Stimulated activated CD4-positive, alpha-beta T cell treated with anti-CD3 and anti-CD28 coated beads, TNF-alpha, amount 100 ng/mL, for 1 hour (primary cell): ENCODE measurements at places on chromosomes 7 and 10.

DNA sequence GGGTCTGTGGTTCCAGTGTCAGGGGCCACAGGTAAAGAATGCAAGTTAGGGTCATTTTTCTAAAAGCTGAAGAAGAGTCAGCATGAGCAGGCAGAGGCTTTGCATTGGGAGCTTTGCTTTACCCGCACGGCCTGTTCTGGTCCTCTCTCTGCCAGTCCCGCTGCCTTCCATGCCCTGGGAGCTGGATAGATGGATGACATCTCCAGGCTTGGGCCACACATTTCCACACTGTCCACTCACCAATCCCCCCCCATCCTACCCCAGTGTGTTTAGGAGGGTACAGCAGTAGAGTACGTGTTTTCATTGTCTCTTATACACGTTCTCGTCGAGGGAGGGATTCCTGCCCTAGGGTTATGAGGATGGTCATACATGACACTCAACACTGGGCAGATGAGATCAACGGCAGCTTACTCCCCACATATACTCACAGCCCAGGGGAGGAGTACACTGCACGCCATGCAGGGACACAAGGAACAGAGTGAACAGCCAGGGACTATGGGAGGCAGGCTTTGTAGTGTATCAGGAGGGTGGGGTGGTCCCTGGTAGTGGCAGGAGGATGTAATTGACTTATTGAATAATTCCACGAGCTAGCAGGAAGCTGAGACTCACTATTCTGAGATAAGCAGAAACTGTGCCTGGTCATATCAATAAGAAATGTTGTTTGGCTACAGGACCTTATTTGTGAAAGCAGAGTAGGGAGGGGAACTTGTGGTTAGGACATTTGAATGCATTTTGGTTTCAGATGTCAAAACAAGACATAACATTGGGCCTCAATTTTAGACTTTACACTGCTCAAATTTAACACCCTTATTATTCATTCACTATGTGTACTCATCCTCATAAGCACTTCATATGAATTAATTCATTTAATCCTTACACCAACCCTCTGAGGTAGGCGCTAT is 36.6 kb downstream of the PLPP4 start:
- DNase-seq = no peak

GRCh38 chr10:43057231-43057711 is 19.6 kb upstream of the RET start:
- DNase-seq = no peak

GRCh38 chr7:105841866-105842265 is 34.5 kb downstream of the ATXN7L1 start:
- DNase-seq = no peak

- no peak for DNase-seq
Observed at GRCh38 chr10:116567335-116567734, 21.6 kb downstream of the PNLIP start.

DNA sequence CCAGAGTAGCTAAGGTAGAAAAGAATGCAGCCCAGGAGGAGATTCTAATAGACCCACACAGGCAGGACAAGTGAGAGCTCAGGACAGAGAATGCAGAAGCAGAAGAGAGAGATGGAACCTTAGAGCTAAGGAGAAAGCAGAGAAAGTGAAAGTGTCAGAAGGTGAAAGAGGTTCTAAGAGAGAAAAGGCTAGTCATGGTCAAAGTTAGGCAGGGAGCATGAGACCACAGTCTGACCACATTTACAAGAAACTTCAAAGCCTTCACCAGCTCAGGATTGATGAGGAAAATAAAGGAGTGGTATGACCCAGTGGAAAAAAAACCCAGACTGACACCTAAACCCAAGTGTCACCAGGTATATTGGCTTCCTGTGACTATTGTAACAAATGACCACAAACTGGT is 131.8 kb upstream of the WDR11 start:
- DNase-seq = no peak

GRCh38 chr10:61411706-61412105 is 41.5 kb downstream of the TMEM26 start:
- DNase-seq = no peak

- no peak for DNase-seq
Observed at GRCh38 chr10:125840955-125841354, 17.6 kb downstream of the BCCIP start.

- no peak for DNase-seq
Observed at GRCh38 chr10:114928818-114929217, 9.2 kb upstream of the TRUB1 start.

DNA sequence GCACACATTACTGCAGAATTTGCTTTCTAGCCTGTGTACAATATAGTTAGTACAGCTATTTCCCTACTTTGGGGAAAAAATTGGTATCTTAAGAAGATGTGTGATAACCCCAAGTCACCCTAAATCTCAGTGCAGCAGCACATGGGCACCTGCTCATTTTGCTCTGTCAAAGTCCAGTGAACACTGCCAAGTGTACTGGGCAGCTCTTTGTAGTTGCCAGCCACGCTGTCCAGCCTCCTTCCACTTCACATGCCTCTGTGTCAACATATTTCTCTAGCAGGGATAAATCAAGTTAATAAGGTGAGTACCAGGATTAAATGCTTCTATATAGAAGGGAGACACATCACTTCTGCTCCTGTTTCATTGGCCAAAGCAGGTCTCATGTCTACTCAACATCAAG is 87.1 kb upstream of the CDC14C start:
- no peak for DNase-seq

GRCh38 chr7:143279186-143280098 is 5.3 kb upstream of the TMEM139 start:
- DNase-seq = no peak

DNA sequence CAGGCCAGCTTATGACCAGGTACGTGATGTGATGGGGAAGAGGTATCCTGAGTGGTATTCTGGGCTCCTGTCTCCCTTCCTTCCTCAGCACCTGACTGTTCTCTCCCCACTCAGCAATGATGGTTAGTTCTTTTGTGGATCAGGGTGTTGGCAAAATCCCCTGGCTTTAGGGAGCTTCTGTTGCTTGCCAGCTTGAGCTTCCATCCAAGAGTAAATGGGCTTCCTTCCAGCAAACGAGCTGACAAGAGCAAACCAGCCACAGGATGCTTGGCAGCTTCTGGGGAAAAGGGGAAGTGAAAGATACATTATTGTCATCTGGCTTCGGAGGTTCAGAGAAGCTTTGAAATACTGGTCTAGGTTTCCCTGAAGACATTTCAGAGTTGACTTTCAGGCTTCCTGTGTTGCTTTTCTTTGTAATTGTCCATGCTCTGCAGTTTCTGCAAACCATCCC is 5.2 kb downstream of the DUSP5 start:
- DNase-seq = no peak

DNA sequence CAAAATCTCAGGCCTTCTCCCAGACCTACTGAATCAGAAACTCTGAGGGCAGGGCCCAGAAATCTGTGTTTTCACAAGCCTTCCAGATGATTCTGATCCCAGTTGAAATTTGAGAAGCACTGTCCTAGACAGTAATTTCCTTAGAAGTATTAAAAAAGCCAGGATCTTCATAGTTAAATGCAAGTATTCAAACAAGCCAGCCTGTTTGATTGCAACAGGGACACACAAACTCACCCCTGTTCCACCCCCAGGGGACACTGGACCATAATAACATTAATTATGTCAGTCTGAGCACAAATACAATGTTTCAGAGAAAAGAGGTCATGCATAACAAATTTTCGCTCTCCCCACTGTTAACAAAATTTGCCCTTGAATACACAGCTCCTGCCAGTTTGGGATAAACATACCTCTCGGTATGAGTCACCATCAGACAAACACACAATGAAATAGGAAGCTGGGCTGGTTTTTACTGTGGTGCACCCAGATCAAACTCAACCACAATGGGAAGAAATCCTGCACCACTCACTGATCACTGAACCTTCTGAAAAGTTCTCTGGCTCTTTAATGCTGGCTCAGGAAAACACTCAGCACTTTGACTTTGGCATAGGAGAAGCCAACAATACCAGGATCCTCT is 34.3 kb downstream of the ABLIM1 start:
- DNase-seq = no peak

DNA sequence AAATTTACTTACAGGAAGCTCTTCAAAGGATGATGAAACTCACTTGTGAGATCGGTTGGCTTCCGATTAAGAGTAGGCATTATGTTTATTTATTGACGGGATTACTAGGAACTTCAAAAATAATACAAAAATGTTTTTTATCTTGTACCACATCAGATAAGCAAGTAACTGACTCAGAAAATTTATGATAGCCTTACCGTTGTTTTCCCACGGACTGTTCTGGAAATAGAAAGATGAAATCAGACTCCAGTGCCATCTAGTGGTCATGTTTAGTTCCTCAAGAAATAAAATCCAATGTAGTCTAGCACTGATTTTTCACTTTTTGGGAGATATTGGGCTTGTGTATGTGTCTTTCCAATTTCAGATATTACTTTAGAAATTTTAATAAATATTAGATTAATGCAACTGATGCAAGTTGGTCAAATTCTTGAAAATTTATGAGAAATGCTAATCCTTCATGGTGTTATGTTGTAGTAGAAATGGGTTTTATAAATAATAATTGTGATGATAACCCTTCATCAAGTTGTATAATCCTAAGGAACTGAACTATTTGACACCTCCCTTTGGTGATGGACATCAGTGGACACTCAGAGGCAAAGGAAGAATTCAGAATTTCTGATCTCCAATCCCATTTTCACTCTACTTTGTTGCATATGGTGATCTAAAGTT is 168.8 kb downstream of the TMEM26 start:
- DNase-seq = no peak

GRCh38 chr10:997266-998022 is 9.2 kb downstream of the GTPBP4 start:
- DNase-seq = no peak

- DNase-seq = no peak
Observed at GRCh38 chr10:101258179-101258885, 29.1 kb upstream of the LBX1 start.

GRCh38 chr7:140623980-140624379 is 16.6 kb downstream of the DENND2A start:
- no peak for DNase-seq

DNA sequence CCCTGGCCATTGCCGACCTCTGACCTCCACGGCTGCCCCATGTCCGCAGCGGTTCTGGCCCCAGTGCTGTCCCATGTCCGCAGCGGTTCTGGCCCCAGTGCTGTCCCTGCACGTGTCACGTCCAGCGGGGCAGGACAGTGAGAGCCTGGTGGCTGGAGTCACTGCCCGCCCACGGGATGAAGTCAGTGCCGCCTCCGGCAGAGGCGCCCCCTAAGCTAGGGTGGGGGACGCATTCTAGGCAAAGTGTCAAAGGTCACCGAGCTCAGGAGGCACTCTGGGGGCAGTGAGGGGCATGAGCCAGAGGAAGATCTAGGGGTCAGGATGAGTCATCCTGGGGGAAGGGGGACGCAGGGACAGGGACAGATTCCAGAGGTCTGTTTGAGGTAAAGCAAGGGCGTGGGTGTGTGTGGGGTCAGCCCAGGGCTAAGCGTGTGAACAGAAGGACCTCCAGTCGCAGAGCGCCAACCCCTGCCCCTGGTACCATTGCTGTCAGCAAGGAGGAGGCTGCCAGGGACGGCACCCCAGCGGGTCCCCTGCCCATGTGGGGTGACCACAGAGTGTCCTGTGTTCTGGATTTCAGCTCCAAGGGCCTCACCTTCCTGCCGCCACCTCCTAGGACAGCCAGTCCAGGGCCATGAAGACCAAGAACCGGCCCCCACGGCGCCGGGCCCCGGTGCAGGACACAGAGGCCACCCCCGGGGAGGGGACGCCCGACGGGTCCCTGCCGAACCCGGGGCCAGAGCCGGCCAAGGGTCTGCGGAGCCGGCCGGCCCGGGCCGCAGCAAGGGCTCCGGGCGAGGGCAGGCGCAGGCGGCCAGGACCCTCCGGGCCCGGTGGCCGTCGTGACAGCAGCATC is 665 bp downstream of the BHLHA15 start:
- DNase-seq = no peak

- DNase-seq = no peak
Observed at GRCh38 chr10:130137659-130138478, 1.7 kb downstream of the GLRX3 start.

DNA sequence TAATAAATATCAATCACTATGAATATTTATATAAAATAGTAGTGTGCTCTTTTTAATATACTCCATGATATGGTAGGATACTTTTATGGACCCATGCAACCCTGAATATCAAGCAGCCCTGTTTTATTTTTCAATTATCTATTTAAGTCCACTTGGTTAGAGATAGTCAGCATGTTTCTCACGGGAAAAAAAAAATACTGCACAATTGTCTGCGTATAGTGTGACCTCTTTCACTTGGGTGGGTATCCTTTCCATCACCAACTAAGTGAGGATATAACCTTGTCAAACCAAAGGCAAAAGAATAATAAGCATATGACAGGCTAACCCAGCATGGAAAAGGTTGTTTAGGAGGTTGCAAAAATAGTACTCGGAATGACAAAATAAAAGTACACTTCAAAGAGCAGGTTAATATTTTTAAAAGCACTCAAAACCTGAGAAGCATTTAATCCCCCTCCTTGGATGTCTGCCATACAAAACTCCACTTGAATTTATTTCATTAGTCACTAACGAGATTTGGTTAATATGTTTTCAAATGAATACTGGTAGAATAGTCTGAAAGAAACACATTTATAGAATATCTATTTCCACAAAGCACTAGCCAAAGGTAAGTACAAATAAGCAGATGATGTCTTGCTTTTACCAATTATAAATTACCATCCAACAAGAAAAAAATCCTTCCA is 76.5 kb downstream of the IMMP2L start:
- DNase-seq = no peak

- DNase-seq = no peak
Observed at GRCh38 chr7:114152314-114152938, 233.6 kb upstream of the PPP1R3A start.

DNA sequence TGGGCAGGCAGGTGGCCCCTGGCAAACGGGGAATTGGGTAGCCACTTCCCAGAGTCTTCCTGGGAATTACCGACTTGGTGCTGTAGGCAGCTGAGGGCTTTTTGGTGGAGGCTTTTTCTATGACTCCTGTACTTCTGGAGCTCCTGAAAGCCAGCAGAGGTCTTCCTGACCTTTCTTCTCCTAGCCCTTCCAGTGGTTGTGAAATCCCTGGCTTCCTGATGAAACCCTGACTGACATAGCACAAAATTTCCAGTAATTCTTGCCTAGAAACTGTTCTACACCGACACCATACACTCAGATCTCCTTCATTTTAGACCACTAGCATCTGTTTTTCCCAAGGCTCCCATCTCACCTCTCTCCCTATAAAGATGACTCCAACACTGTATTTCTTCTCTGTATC is 120.2 kb downstream of the STRA8 start:
- DNase-seq = no peak

DNA sequence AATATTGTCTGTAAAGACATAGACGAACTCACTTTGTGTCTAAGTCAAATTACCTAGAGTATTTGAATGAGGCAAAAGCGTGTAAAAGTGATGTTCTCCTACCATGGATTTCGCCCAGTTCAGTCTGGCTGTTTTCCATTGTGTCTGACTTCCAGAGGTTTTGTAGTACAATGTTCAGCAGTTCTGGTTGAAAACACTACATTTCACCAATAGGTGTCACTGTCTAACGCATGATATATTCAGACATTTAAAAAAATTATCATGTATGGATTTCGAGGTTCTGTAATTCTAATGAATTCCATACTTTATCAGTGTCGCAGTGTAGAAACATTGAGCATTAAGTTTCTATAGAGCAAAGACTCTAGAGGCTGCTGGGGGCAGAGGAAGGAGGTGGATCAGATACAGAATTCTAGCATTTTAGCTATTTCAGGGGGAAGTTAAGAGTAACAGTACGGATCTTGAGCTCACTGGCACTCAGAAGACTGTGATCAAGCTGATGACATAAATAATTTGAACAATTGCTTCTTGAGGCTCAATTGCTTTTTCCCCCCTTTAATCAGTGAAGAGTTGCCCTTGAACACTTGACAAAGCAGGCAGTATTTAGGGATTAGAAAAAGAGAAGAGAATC is 196.9 kb upstream of the RHOBTB1 start:
- no peak for DNase-seq
